ENCODE measurements at places on chromosomes 3 and 15.

- DNase-seq, result no peak
Observed at GRCh38 chr3:31934866-31935265, 46.2 kb downstream of the OSBPL10 start.

DNA sequence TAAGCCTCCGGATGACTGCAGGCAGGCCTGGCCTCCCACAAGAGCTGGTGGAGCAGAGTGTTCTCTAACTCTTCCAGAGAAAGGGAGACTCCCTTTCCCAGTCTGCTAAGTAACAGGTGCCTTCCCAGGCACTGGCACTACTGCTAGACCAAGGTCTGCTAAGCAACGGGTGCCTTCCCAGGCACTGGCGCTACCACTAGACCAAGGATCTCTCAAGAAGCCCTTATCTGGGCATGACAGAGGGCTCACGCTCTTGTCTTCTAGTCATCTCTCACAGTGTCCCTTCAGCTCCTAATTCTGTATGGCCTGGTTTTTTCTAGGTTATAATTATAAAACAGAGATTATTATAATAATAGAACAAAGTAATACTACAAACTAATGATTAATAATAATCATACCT lies 27.8 kb downstream of the MYL3 start:
- no peak for DNase-seq

GRCh38 chr3:38989917-38990510 lies 61.7 kb downstream of the SCN11A start:
- no peak for DNase-seq

DNA sequence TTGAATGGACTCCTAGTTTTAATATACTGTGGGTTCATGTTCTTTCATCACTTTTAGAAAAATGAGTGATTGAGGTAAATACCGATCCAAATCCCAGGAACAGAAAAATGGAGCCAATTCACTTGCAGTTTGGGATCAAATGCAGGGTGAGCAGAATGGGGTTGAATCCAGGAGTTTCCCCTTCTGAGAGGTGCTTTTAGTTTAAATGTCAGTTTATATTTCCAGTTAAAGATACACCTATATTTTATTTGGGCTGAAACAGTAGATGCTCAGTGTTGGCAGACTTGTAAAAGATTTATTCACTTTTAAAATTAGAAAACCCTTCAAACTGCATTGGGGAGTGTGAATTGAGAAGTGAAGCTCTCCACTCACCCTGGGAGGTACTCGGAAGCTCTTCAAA lies 2.6 kb downstream of the TRIM71 start:
- DNase-seq, result no peak

- DNase-seq, result no peak
Observed at GRCh38 chr3:13066236-13066635, 7.0 kb downstream of the IQSEC1 start.

- no peak for DNase-seq
Observed at GRCh38 chr3:186642014-186642413, 1.8 kb downstream of the FETUB start.

DNA sequence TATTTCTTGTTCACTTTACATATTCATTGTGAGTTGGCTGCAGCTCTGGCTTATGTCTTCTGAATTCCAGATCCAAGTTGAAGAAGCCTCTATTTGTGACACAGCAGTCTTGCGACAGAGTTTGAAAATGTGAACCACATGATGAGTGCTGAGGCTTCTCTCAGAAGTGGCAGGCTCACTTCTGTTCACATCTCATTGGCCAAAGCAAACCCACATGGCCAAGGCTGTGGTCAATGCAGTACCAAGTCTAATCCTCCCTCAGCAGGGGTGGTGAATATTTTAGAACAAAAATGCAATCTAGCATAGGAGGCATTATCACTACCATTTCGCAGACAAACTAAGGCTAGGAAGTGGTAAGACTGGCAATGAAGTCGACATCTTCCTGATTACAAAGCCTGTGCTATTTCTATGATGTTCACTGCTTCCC lies 45.2 kb downstream of the CDCP1 start:
- no peak for DNase-seq

- no peak for DNase-seq
Observed at GRCh38 chr15:41180206-41180789, 50.3 kb downstream of the EXD1 start.

GRCh38 chr3:43353923-43354670 lies 67.8 kb downstream of the SNRK start:
- no peak for DNase-seq

DNA sequence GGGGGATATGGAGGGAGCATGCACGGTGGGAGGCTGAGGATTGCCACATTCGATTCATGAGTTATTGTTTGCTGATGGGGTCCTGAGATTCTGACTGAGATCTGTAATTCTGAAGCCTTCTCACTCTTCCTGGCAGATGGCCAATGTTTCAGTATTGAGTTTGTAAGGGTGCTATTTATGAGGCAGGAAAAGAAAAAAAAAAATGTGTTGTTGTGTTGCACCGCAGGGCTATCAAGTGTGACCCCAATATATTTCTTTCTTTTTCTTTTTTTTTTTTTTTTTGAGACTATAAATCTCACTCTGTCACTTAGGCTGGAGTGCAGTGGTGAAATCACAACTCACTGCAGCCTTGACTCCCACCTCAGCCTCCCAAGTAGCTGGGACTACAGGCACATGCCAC lies 3.2 kb upstream of the SENP2 start:
- DNase-seq, result no peak

GRCh38 chr3:46293991-46294833 lies 52.0 kb downstream of the CCR3 start:
- DNase-seq, result no peak

GRCh38 chr15:36579792-36580431 lies 486 bp downstream of the CDIN1 start:
- no peak for DNase-seq

DNA sequence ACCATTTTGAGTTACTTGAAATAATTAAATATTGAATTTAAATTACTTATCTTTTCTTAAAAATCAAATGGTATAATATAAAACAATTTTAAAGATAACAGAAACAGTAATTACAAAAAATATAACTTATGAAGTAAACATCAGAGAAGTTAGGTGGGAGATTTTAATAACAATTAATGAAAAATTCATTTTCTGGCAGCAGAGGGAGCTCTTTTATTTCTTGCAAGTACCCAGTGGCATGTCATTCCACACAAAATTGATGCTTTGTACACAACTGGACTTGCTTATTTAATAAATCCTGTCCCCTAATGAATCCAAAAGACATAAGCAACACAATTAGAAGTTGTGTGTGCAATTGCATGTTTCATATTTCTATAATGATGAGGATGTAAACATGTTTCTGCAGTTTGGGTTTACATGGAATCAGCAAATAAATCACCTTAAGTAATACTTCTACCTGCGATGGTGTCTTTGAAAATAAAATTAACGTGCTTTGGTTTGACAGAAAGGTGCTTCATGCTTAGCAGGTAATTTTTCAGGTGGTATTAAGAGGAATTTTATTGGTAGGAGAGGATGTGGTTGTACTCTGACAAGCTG lies 861.3 kb downstream of the ZPLD1 start:
- no peak for DNase-seq

DNA sequence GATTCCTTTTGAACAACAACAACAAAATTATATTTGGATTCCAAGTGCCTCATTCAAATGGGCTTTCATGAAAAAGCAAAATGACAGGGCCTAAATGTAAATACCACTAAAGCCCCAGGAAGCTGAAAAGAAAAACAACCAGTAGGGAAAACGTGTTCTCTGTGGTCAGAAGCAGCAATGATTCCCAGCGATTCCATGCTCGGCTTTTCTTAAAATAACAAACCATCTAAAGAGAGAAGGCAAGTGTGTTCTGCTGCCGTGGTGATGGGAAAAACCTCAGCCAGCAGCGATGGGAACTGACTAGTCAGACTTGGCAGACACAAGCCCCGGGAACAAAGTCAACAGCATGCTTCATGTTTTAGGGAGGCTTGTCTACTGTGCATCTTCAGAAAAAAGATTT lies 153.6 kb downstream of the TNIK start:
- DNase-seq, result no peak

GRCh38 chr15:62752657-62753517 lies 289.7 kb upstream of the TPM1 start:
- DNase-seq, result no peak

DNA sequence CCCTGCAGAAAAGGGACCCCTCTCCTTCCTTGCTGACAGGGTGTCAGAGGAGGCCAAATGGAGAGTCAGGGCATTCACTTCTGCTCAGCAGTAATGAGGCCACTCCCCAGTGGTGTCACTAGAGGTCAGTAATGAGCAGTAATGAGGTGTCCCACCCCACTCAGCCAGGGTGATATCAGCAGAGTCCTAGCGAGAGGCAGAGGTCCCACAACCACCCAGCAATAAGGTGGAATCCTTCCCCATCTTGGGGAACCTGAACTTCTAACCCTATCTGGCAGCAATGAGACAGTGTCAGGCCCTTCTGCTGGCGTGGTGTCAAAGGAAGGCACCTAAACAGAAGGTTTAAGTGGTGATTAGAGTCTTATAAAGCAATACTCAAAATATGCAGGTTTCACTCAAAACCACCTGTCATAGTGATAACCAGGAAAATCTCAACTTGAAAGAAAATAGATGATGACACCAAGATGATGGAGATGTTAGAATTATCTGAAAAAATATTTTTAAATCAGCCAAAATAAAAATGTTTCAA lies 12.9 kb downstream of the OCA2 start:
- peak; percentile 79 for DNase-seq

DNA sequence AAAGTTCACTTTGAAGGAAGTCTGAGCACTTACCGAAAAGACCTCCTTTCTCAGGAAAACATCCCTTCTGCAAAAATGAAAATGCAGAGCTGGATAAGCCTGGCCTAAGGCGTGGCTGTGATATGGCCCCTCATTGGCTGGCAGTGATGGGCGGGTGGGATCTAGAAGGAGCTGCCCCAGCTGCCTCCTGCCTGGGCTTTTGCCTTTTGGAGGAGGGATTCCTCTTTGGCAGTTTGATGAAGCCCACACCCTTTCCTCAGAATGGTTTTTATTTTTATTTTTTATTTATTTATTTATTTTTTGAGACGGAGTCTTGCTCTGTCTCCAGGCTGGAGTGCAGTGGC lies 4.0 kb upstream of the DZIP1L start:
- DNase-seq, result no peak

DNA sequence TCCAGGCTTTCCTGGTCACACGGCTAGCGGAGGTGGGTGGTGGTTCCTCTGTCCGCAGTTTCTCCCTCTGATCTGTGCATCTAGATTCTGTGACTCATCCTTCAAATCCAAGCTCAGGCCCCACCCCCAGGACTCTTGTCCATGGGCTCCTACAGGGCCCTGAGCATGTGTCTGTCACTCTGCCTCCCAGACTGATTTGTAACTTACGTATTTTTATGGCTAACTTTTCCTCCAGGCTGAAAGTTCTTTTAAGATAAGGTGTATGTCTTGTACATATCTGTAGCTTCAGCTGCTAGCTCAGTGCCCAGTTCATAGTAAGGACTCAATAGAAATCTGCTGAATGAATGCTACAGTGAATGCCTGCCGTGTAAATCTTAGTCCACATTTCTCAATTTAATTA lies 8.0 kb downstream of the ESYT3 start:
- DNase-seq, result no peak

DNA sequence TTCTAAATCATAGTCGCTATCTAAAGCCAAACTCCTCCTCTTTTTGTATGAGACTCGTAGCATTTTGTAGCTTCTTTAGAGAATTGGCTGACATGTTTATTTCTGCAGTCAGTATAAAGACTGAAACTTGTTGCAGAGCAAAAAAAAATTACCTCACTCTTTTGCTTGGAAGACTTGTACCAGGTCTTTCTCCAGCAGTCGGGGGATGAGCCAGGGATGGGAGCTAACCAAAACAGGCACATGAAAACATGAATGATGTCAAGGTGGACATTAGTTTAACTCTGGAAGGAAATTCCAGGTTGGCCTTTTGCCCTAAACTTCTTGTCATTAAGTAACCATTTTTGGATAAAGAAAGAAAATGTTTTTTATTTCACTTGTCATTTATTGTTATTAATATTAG lies 47.0 kb upstream of the SCAANT1 start:
- DNase-seq, result no peak

DNA sequence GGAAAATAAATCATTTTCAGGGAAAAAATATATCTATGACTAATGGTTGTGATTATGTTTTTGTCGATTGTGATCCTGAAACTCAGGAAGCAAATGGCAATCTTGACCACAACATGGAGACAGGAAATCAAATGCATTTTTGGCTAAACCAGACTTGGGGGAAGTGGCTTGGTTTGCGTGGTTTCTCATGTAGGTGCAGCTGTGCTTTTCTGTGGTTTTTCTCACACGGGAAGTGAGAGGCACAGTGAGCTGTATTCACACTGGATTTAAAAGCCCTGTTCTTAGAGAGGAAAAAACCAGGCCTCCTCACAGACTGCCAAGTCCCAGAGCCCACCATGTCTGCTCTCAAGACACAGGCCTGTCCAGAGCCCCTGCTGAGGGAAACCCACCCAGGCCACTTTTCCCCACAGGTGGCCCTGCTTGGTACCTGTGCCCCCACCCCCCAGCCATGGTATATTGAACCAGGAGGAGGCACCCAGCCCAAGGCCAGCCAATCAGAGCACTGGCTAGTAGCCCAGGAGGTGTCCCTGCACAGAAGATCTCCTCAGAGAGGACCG lies 46.1 kb downstream of the BTD start:
- DNase-seq, result peak; percentile 86

- DNase-seq, result no peak
Observed at GRCh38 chr3:44510000-44510368, 32.5 kb upstream of the ZNF445 start.

- no peak for DNase-seq
Observed at GRCh38 chr15:101709466-101709865, 14.8 kb downstream of the TARS3 start.

- DNase-seq, result no peak
Observed at GRCh38 chr3:139288266-139288821, 55.5 kb upstream of the MRPS22 start.

DNA sequence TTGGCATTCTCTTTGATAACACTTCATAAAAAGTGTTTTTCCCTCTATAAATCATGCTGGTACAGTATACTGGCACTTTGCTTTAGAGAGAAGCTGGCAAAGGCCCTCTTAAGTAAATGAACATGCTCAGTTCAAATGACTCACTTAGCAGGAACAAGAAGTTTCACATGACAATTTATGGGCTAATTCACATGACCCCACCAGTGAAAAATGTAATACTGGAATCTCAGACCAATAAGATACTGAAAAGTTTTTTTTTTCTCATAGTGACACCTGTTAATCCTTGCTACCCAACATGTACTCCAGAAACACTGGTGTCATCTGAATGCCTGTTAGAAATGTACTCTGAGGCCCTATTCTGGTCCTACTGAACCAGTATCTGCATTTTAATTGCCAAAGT lies 13.9 kb downstream of the BTBD1 start:
- no peak for DNase-seq

DNA sequence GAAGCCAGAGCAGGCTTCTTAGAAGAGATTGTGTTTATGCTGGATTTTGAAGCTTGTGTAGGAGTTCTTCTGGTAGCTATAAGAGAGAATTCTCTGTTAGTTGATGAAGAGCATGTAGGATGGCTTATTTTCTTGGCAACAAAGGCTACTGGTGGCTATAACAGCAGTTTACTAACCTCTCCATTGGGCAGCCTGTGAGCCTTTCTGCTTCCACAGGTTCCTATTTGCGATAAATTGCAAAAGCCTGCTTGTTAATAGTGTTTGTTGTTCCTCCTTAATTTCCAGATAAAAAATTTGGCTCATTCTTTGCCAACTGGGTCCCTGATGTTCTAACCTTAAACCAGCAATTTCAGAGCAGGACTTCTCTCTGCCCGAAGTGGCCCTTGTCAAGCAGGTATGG lies 290.6 kb upstream of the TRIM42 start:
- no peak for DNase-seq

GRCh38 chr3:105791919-105792786 lies 76.7 kb downstream of the CBLB start:
- DNase-seq, result peak; percentile 56

- DNase-seq, result no peak
Observed at GRCh38 chr15:39793923-39794322, 11.3 kb upstream of the FSIP1 start.

- no peak for DNase-seq
Observed at GRCh38 chr3:42663581-42664437, 10.3 kb downstream of the ZBTB47 start.
